Left renal pelvis (tissue), 4 donors: ENCODE measurements at places on chromosomes 7 and 10. TPM values are rescaled to one million over a fixed set of nuclear protein-coding genes. Genes with fewer than 3 reads are reported as not detected.

DNA sequence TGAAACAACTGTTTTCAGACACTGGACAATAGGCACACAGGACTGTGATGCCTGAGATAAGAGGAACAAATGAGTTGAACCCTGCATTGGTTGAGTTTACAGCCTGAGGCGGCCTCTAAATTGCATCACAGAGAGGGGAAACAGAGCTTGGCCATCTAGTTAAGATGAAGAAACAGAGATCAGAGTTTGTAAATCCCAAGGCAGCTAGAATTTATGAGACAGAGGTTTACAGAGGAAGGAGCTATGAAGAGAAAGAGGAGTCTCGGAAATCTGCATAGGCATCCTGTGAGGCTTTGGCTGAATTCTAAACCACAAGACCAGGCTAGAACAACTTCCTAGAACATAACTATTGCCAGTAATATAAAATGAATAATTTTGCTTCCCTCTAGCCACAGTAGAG lies 41.0 kb upstream of the OIT3 start:
- no peak for DNase-seq

- DNase-seq: no peak
Observed at GRCh38 chr10:88791924-88792323, 10.6 kb upstream of the LIPM start.

LLCFC1 gene
- 0.99 TPM for polyA plus RNA-seq

DNA sequence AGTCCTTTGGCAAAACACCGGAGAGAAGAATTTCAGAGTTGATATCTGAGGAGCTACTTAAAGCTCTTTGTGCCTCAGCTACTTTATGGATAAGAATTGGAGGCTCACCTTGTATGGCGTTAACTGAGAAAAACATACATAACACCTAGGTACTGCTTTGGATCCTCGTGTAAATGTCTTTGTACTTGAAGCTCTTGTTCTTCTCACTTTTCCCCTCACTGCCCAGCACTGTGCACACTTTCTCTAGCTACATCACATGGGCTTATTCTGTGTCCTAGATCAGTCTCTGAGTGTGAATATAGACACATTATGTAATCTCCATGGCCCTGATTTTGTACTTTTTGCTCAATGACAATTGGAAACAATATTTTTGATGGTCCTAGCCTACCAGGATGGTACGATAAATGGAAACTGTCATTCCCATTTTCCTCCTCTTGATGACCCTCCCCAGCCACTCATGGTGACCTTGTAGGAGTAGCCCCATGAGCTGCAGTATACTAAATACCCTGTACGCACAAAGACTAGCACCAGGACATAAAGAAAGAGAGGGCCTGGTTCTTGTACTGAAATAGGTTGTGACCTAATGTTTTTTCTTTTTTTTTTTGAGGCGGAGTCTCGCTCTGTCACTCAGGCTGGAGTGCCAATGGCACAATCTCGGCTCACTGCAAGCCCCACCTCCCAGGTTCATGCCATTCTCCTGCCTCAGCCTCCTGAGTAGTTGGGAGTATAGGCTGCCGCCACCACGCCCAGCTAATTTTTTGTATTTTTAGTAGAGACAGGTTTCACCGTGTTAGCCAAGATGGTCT lies 22.1 kb downstream of the STAMBPL1 start:
- DNase-seq: no peak

DNA sequence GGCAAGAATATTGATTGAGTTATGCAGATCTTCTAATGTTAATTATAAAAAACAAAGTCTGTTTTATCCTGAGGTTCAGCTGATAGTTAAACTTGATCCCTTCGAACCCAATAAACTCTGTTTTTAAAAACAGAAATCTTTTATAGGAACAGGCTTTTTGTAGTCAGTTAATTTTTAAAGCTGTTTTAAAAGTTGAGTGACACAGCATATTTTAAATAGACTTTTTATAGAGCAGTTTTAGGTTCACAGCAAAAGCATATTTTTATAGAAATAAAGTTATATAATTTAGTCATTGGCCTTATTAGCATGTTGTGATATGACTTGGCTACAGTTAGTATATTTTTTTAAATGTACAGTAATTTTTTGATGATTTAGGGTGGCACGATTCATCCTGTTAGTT lies 11.1 kb downstream of the FOXK1 start:
- DNase-seq: no peak

DNA sequence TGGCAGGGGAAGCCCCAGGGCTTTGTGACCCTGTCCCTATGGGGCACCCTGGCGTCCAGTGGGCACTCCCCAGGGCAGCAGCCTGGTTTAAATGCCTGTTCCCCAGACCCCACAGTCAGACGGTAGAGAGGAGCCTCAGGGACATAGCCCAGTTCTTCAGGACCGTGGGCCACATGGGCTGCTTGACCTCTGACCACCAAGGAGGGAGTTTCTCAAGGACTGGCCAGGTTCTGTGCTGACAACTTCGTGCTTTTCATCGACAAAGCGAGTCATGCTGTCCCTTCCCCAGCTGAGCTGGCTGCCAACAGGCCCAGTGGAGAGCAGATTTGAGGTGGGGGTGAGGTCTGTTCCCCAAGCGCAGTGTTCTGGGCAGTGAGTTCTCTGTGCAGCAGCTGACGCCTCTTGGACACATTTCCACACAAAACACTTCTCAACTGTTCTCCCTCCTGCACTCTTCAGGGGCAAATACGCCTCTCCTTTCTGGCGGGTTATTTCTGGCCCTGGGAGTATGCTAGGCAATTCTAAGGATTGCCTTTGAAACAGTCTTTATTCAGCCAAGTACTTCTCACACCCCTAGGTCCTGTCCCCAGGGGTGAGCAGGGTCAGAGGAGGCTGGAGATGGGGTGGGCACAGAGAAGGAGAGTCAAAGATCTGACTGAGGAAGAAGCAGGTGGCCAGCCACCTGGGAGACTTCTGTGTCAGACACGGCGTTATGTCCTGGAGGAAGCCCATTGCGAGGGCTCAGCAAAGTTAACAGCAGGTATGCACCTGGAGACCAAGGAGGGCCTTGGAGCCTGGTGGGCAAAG lies 57.3 kb upstream of the CAMK2B start:
- DNase-seq: no peak

DNA sequence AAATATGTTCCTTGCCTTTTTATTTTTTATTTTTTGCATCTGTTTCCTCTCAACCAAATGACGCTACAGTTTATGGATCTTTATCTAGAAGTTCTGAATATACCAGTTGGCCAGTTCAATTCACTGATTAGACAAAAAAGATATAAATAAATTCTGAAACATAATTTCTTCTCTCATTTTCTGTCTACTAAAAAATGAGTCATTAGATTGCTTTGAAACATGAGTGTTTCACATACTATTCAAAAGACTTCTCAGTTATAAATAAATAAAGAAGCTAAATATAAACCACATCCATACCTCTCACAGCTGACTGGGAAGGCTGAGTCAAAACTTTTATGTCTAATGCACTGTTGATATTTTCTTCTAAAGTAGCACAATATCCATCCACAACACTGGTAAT lies 97.6 kb upstream of the GPR22 start:
- DNase-seq: no peak

DNA sequence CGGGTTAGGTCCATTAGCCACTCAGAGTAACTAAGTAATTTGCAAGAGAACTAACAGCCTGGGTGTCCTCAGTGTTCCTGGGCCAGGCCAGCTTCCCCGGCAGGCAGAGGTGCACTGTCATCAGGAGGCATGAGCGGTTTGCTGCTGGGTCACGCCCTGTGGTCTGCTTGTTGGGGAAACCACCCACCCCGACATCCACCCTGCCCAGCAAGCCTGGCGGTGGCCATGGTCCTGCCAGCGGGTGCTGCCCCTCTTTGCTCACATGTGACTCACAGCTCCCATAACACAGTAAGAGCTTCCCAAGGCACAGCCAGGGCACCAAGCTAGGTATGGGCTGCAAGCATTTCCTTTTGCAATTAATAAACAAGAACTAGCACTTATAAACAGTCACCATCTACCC lies 75.9 kb downstream of the RGS10 start:
- no peak for DNase-seq

DNA sequence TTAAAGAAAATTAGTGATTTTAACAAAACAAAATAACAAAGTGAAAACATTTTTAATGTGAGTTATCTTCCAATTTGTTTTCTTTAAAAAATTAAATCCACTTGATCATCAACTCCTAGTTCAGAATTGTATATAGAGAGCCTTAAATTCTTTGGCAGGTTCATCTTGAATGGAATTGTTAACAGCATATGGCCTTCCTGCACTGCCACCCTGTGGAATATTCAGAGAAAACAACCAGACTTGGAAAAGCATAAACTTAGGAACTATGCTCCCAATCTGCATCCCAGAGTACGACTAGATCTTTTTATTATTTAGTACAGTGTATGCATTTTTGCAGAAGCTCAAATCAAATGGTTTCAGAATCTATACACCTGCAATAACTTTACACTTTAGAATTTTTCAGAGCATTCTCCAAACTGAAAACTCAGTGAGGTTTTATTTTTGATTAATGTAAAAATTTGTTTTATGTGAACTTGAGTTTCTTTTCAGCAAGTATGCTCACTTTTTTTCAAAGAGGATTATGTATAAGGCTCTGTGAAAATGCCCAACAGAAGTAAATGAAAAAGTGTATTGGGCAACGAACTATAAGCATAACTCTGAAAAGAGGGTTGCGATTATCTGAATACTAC lies 44.9 kb upstream of the ANK3 start:
- peak; percentile 18 for DNase-seq

DNA sequence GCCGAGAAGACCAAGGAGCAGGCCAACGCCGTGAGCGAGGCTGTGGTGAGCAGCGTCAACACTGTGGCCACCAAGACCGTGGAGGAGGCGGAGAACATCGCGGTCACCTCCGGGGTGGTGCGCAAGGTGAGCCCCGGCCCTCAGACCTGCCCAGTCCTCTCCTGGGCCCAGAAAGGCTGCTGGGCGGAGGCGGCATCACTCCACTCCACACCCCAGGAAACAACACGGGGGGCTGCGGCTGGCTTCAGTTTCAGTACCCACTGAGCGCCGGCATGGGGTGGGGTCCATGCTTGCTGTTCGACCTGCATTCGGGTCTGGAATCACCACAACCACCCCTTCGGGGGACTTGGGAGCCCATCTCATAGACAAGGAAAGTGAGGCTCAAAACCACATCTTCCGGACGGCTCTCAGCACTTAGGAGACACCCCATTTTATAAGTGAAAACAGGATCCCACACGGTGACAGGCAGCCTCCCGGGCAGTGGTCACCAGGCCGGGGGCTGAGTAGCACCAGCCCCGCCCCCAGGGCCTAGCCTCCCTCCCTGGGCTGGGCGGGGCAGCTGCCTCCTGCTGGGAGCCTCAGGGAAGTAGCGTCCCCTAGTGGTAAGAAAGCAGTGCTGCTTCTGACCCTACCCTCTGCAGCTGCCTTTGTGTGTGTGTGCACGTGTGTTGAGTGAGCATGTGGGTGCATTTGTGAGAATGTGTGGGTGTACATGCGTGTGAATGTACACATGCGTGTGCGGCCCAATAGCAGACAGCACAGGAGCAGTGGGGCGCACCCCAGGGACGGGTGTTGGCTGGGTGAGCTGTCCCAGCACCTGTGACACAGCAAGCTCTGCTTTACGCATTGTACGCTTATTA lies 1.8 kb downstream of the SNCG start:
- DNase-seq: no peak
